ENCODE measurements at places on chromosomes 4 and X.

- no peak for DNase-seq
These were observed 72.1 kb downstream of the BEND4 start for GRCh38 chr4:42080306-42080705.

GRCh38 chr4:145716661-145717200, 36.8 kb downstream of the C4orf51 start:
- no peak for DNase-seq

DNA sequence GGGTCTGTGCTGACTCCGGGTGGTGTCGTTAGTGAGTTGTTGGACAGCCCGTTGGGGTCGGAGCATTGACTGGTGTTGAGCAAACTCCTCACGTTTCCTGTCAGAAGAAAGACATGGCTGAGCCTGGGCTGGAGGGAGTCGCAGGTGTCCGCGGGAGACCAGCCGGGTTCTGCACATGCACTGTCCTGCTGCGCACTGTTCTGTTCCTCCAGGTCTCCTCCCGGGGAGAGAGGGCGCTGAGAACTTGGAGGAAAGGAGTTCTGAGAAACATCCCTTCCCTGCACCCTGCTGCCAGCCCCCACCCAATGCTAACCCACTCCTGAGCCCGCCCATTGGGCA, 1.1 kb downstream of the ZNF141 start:
- peak; percentile 37 for DNase-seq

GRCh38 chr4:42416017-42416416, 18.7 kb downstream of the SHISA3 start:
- DNase-seq, result no peak

DNA sequence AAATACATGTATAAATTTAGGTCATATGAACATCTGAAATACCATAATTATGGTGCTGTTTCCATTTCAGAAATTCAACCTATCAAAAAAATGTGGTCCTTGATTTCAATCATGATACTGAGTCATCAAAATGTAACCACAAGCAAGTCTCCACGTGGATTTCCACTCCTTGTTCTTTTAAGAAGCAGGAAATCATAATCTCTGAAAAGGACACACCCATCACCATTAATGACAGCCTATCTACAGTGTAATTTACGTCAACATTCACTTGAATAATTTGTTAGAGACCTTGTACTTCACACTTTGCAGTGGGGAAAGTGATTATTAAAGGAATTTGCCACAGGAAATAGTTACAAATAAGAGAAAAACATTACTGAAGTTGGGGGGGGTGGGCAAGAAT, 17.7 kb upstream of the SLC7A11 start:
- DNase-seq, result no peak

GRCh38 chr4:165301833-165302232, 25.6 kb upstream of the MSMO1 start:
- no peak for DNase-seq

DNA sequence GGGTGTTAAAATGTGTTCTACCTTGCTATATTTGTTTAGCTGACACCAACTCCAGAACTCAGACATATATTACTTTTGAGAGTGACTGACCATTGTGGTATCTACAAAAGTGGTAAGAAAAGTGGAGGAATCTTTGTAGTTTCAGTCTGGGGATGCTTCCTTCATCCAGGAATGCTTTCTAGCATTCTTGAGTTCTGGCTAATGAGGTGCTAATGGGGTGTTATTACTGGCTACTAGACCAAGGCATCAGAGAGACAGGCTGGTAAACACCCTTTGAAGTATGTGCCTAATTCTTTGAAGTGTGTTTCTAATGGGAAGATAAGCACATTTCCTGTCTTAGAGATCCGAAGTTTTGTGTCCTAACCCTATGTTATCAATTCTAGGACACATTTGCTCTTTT, 310.4 kb downstream of the SPRY1 start:
- DNase-seq, result no peak

GRCh38 chrX:110293658-110294057, 24.2 kb downstream of the AMMECR1 start:
- no peak for DNase-seq

GRCh38 chr4:104589264-104589868, 94.7 kb upstream of the CXXC4 start:
- no peak for DNase-seq

DNA sequence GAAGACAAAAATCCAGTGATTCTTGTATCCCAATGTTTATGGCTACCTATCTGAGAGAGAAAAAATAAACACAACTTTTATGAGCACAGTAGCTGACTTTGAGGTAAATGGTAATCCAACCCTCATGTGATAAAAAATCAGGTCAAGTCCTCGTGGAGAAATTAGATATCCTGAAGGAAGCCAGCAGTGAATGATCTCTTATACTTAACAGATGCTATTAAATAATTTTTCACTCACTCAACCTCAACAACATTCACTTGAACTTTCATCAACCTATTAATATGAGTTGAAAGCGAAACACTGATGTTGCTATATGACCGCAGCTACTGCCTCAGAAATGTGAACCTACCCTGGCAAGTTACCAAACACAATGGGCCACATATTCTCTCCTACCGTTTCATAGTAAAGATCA, 105.4 kb downstream of the GPC3 start:
- DNase-seq, result no peak

DNA sequence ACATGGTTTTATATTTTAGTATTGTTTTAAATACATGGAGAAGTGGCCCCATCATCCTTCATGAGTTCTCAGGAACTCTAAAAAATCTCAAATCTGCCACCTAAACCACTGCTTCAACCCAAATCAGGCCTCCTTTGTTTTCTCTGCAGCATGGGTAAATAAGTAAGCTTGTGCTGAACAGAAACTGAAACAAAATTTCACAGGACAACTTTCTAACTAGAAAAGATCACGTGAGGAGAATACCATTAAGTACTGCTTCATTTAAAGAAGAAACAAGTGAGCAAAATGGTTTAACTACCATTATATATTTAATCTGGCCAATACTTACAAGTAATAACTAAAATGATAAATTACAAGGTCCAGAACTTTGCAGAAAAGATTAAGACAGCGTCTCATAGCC, 2.5 kb downstream of the ARAP2 start:
- no peak for DNase-seq

GRCh38 chrX:71616672-71617529, 1.4 kb downstream of the CXCR3 start:
- DNase-seq, result no peak

- no peak for DNase-seq
These were observed 25.1 kb downstream of the TAB3 start for GRCh38 chrX:30863974-30864373.

GRCh38 chr4:56227301-56227835, 159.9 kb downstream of the AASDH start:
- no peak for DNase-seq

- DNase-seq, result no peak
These were observed 18.3 kb downstream of the SCD5 start for GRCh38 chr4:82780170-82780751.

DNA sequence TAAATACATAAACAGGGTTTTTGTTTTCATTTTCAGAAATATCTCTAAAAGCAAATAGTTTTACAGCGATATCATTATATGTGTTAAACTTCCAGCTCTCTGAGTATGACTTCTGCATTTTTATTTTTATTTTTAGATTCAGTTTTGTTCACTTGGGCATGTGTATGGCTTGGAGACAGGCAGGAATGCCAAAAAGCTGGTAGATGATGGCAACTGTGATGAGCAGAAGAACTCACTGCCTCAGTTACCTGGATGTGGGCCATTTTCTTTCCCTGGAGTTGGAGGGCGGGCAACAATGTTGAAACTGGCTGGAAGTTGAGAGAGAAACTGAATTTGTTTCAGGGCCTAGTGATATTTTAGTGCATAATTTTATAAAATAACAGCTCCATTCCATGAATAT, 266.4 kb downstream of the ARHGAP24 start:
- DNase-seq, result no peak

GRCh38 chr4:81471298-81471587, 464 bp downstream of the RASGEF1B start:
- no peak for DNase-seq

DNA sequence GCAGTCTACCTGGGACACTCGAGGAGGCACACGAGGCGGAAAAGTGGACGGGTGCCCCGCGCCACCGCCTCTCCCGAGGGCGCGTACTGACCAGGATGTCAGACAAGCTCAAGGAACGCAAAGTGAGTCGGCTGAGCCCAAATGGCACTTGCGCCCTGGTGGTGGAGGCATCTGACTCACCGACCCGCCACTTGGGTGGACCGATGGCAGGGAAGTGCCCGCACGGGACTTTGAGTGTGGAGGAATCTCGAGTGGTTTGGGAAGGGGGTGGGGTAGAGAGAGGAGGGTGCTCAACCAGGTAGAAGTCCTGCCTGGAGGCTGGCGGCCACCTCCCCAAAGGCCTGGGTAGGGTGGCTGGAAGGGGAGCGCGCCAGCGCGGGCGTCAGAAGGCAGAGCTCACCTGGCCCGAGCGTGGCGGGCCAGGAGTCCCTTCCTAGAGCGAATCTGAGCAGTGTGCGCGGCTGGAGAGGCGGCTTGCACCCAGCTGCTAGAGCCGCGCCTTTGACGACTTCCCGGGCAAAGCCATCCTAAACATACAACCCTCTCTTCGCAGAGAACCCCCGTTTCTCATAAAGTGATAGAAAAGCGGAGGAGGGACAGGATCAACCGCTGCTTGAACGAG, 655 bp downstream of the HELT start:
- no peak for DNase-seq

DNA sequence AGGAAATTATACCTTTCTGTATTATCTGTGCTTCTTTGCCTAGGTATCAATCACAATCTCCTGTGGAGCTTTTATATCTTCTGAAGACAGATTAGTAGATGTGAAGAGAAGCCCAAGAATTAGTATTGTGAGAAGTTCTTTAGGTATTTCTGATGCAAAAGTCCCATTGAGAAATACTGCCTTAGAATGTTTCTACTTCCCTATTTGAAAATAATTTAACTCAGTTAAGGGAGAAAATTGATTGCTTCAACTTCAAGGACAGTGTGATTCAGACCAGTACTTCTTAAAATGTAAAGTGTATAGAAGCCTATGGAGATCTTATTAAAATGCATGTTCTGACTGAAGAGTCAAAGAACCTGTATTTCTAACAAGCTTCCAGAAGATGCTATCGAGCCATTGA, 9.0 kb downstream of the EIF1AX start:
- no peak for DNase-seq

DNA sequence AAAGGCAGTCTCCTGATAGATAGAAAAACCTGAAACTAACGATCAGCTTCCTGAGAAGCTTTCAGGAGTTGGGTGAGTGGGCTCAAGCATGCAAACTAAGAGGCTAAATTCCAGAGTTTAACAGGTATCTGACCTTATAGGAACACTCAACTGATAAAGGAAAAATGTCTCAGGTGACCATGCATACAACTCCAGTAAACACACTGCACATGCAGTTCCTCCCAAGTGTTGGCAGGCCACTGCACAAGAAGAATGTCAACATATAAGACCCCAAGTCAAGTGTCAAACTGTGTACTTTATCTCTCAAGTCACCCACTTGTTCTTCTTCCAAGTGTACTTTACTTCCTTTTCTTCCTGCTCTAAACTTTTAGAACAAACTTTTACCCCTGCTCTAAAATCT, 981.2 kb downstream of the FAM133A start:
- no peak for DNase-seq

- no peak for DNase-seq
These were observed 26.9 kb downstream of the UTP14A start for GRCh38 chrX:129932821-129933321.

GRCh38 chrX:53442322-53442631, 8.1 kb upstream of the HSD17B10 start:
- DNase-seq, result peak; percentile 82

DNA sequence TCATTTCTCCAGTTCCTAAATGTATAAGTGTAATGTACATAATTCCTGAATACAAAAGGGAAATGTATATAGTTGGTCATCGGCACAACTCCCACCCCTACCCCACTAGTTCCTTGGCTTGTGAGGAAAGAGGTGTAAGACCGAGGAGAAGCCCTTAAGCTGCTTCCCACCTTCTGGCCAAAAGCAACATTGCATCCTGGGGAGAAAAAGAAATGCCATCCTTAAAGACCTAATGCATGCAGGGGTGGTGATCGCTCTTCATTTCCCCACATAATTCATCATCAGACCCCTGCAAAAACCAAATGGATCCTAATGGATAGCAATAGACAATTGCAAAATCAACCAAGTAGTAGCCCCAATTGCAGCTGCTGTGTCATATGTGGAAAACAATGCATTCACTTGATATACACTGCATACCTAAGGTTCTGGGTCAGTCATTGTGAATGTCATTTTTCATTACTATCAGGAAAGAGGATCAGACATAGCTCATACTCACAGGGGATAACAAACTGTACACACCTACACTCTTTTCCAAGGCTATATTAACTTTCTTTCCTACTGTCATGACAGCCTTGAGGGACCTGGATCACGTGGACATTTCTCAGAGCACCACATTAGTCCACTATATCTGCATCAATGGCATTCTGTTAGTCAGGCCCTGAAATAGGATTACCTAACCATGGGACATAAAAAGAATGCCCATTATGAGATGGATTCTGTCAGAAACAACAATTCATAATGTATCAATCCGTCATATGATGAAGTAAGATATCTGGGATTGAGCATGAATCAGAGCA, 31.7 kb upstream of the NFXL1 start:
- DNase-seq, result no peak

GRCh38 chrX:120309873-120310705, 1.2 kb downstream of the TMEM255A start:
- no peak for DNase-seq

DNA sequence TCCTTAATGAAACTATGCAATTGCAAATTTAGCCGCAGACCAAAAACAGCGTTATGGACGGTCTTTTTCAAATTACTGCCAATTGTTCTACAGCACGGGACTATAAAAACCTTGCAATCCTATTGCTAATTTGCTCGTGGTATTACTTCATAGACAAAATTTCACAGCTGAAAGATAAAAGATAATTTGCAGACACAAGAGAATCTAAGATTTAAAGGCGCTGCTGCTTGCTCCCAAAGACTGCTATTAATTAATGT, 1.4 kb upstream of the CAMK2D start:
- no peak for DNase-seq

DNA sequence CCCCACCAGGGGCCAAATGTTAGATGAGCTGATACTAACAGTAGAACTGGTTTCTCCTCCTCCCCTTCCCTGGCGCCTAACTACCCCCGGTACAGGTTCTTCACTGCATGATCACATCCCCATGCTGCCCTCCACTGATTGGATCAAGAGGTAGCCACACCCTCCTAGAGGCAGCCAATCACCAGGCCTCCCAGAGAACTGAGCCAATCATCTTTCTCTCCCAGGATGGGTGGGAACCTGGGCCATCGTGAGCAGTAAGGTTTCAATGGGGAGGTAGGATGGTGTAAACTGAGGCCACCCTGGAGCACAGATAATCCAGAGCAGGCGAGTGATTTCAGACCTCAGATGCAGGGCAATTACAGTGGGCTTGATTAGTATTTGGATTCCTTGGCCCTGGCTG, 64.2 kb downstream of the PPP2R2C start:
- no peak for DNase-seq

DNA sequence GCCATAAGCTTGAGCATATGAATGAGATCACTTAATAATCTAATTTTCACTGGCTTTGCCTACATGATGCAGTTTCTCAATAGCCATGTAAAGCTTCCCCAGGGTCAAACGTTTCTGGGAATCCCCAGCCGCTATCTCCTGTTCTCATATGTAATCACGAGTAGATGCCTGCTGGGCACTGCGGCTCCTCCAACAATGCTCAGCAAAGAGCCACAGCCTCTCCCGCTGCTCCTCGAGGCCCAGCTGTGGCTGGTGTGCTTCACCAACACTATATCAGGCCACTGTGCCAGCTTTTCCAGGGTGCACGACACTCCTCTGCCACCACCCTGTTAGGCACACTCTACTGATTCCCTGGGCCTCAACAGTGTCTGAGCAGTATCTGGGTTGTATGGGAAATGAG, 78.3 kb upstream of the RASGEF1B start:
- no peak for DNase-seq

All from HL-60 (cell line).